ENCODE measurements at places on chromosomes 13 and 19.
A peak's percentile ranks its signal among the peaks of the same experiment; 100 is the strongest.

- no peak for DNase-seq
- peaks cover 9% of the 10 kb centered on the region for H3K27me3 ChIP-seq
- H3K4me3 ChIP-seq = no peak overlapping the region
Measured at GRCh38 chr19:48799358-48800300, 11.2 kb downstream of the BCAT2 start.

- DNase-seq = no peak
- H3K36me3 ChIP-seq = no peaks in the 10 kb centered on the region
- no peaks in the 10 kb centered on the region for H3K4me1 ChIP-seq
- no peak overlapping the region for H3K4me3 ChIP-seq
- no peak overlapping the region for H3K27ac ChIP-seq
- H3K27me3 ChIP-seq = peaks cover 3% of the 10 kb centered on the region
Measured at GRCh38 chr19:44580366-44580895, 32.9 kb upstream of the IGSF23 start.

GRCh38 chr13:70668983-70669382, 560.7 kb upstream of the KLHL1 start:
- no peaks in the 10 kb centered on the region for H3K36me3 ChIP-seq
- H3K4me1 ChIP-seq = peaks cover 8% of the 10 kb centered on the region
- no peaks in the 10 kb centered on the region for H3K27me3 ChIP-seq
- no peak for DNase-seq

DNA sequence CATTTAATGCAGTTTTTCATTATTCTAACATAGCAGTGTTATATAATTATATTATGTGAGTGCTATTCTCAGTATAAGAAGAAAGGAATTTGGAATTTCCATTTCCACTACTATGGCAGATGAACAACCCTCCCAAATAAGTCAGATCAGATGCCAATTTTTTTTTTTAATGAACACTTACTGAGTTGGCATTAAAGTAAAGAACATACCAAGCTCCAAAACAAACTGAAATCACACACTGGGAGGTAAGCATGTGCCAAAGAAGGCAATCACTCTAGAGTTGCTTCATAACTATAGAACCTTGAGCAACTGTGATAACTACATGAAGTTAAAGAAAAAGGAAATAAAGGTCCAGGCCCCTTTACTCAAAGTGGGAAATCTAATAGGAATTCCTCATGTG, 90.3 kb downstream of the RNF17 start:
- no peak for DNase-seq
- H3K27me3 ChIP-seq = peaks cover 5% of the 10 kb centered on the region
- H3K27ac ChIP-seq = no peak overlapping the region
- no peaks in the 10 kb centered on the region for H3K36me3 ChIP-seq
- H3K4me3 ChIP-seq = no peak overlapping the region

- no peak for DNase-seq
- no peaks in the 10 kb centered on the region for H3K36me3 ChIP-seq
- H3K4me1 ChIP-seq = peaks cover 8% of the 10 kb centered on the region
- peak overlapping the region; percentile 100 for H3K4me3 ChIP-seq
Measured at GRCh38 chr13:39656325-39656677, 839 bp downstream of the COG6 start.

GRCh38 chr19:16026131-16026530, 50.2 kb upstream of the TPM4 start:
- no peak overlapping the region for H3K4me3 ChIP-seq
- no peaks in the 10 kb centered on the region for H3K36me3 ChIP-seq
- peaks cover 7% of the 10 kb centered on the region for H3K27me3 ChIP-seq
- no peaks in the 10 kb centered on the region for H3K4me1 ChIP-seq

GRCh38 chr19:28556371-28556770, 656.6 kb downstream of the UQCRFS1 start:
- H3K27me3 ChIP-seq = peaks cover 2% of the 10 kb centered on the region
- no peak overlapping the region for H3K27ac ChIP-seq
- no peaks in the 10 kb centered on the region for H3K4me1 ChIP-seq
- H3K36me3 ChIP-seq = no peaks in the 10 kb centered on the region
- no peak overlapping the region for H3K4me3 ChIP-seq

DNA sequence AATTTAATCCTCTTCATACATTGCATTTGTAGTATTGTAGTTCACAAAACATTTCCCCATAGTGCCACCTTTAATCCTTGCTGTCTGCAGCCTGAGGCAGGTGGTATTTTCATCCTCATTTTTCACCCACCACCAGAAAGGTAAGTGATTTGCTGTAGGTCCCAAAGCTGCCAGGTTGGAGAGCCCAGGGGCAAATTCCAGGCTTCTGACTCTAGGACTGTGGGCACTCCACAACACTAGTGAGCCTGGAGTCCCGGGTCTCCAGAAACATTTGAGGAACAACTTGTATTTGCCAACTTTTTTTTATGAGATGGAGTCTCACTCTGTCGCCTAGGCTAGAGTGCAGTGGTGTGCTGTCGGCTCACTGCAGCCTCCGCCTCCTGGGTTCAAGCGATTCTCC, 6.2 kb downstream of the ILF3 start:
- H3K36me3 ChIP-seq = peaks cover 16% of the 10 kb centered on the region
- H3K4me3 ChIP-seq = no peak overlapping the region
- H3K4me1 ChIP-seq = peaks cover 24% of the 10 kb centered on the region
- peaks cover 7% of the 10 kb centered on the region for H3K27me3 ChIP-seq
- DNase-seq = no peak

GRCh38 chr13:30346789-30347167, 39.4 kb upstream of the KATNAL1 start:
- H3K27me3 ChIP-seq = peaks cover under 1% of the 10 kb centered on the region
- peaks cover under 1% of the 10 kb centered on the region for H3K36me3 ChIP-seq
- H3K27ac ChIP-seq = no peak overlapping the region

DNA sequence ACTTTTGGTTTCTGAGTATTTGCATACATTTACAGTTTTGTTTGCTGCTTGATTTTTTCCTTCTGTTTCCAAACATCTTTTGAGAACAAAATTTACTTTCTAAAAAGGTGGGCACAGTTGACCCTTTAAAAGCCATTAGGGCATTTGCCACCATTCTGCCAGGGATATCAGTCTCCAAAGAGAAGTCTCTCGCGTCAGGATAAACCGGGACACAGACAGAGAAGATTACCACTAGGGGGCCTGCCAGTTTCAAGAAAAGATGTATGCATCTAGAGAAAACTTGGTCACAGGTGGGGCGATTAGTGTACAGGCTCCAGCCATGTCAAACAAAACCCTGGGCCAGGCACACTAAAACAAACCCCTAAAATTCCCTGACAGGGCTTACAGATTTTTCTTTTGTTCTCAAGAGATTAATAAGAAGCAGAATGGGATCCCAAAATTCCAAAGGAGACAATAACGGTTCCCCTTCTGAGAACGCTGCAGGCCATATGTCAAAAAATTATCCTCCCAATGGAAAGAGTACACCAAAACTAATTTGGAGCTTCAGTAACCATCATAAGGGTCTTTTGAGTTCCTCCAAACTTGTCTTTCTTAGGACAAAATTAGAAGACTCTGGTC, 10.7 kb upstream of the PABPC3 start:
- no peaks in the 10 kb centered on the region for H3K4me1 ChIP-seq
- H3K4me3 ChIP-seq = no peak overlapping the region
- H3K27ac ChIP-seq = no peak overlapping the region
- no peaks in the 10 kb centered on the region for H3K36me3 ChIP-seq

GRCh38 chr13:110574161-110574560, 12.6 kb upstream of the RAB20 start:
- DNase-seq = no peak
- peaks cover 4% of the 10 kb centered on the region for H3K27me3 ChIP-seq
- H3K4me3 ChIP-seq = no peak overlapping the region
- H3K4me1 ChIP-seq = no peaks in the 10 kb centered on the region

GRCh38 chr13:45238945-45239795, 38.3 kb upstream of the KCTD4 start:
- no peak overlapping the region for H3K4me3 ChIP-seq
- no peaks in the 10 kb centered on the region for H3K36me3 ChIP-seq
- H3K27ac ChIP-seq = no peak overlapping the region
- no peak for DNase-seq

- no peaks in the 10 kb centered on the region for H3K27me3 ChIP-seq
- H3K4me1 ChIP-seq = peaks cover 6% of the 10 kb centered on the region
- no peaks in the 10 kb centered on the region for H3K36me3 ChIP-seq
- H3K4me3 ChIP-seq = no peak overlapping the region
Measured at GRCh38 chr13:85332615-85333014, 466.6 kb downstream of the SLITRK6 start.

DNA sequence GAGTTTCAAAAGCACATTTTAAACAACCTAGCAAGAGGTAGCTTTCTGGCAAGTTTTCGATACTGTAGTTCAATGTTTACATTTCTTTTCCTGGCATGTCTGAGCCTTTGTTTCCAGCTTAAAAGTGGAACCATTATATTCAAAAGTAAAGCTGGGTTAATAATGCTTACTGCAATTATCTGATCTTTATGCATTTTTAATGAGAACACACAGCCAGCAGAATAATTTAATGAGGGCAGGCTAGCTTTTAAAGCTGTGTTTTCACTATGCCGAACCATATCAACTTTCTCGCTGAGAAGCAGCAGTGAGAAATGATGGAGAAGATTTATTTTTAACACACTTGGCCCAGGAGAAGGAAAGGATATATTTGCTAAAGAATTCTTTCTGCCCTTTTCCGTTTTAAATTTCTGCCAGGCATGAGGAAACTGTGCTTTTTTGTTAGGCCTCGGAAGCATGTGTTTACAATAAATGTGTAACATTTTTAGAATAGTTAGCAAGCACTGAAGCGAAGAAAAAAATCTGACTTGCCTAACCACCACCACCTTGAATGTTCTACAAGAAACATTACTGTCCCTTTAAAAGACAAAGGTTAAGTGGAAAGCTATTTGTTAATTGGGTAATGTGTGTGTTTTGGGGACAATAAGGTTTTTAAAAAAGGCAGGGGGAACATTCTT, 1.0 kb downstream of the MBNL2 start:
- peak overlapping the region; percentile 98 for H3K4me3 ChIP-seq
- no peak for DNase-seq
- H3K4me1 ChIP-seq = peaks cover 48% of the 10 kb centered on the region

GRCh38 chr13:55497486-55497885, 1643.2 kb upstream of the PRR20A start:
- H3K27me3 ChIP-seq = peaks cover 2% of the 10 kb centered on the region
- no peaks in the 10 kb centered on the region for H3K4me1 ChIP-seq
- no peaks in the 10 kb centered on the region for H3K36me3 ChIP-seq
- no peak for DNase-seq
- no peak overlapping the region for H3K27ac ChIP-seq

GRCh38 chr13:80510686-80511085, 169.8 kb upstream of the SPRY2 start:
- DNase-seq = no peak
- H3K4me3 ChIP-seq = no peak overlapping the region
- no peak overlapping the region for H3K27ac ChIP-seq
- H3K27me3 ChIP-seq = no peaks in the 10 kb centered on the region
- no peaks in the 10 kb centered on the region for H3K36me3 ChIP-seq

GRCh38 chr19:4378886-4379285, 21.5 kb downstream of the SH3GL1 start:
- H3K27me3 ChIP-seq = peaks cover 12% of the 10 kb centered on the region
- H3K27ac ChIP-seq = peak overlapping the region; percentile 48
- no peak for DNase-seq
- peak overlapping the region; percentile 76 for H3K4me3 ChIP-seq
- peaks cover 12% of the 10 kb centered on the region for H3K36me3 ChIP-seq
- peaks cover 33% of the 10 kb centered on the region for H3K4me1 ChIP-seq

GRCh38 chr13:29582171-29582570, 13.3 kb downstream of the SLC7A1 start:
- H3K4me3 ChIP-seq = no peak overlapping the region
- no peaks in the 10 kb centered on the region for H3K36me3 ChIP-seq
- no peak overlapping the region for H3K27ac ChIP-seq
- peaks cover 4% of the 10 kb centered on the region for H3K27me3 ChIP-seq
- peaks cover 34% of the 10 kb centered on the region for H3K4me1 ChIP-seq

DNA sequence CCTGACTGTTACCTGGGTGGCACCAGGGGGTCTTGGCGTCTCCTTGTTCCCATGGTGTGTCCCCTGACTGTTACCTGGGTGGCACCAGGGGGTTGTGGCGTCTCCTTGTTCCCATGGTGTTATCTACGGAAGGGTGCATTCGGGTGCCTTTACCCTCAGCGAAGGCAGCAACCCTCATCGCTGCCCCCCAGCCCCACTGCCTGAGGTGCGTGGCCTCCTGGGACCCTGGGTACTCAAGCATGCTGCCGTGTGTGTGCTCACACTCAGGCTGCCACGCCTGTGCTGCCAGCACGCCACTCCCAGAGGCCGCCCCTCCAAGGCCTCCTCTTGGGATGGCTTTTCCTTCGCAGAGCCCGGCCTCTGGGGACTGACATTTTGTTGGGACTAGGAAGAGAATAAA, 25.1 kb downstream of the TFDP1 start:
- H3K4me3 ChIP-seq = no peak overlapping the region
- DNase-seq = no peak

- H3K4me1 ChIP-seq = no peaks in the 10 kb centered on the region
- H3K27ac ChIP-seq = no peak overlapping the region
- H3K36me3 ChIP-seq = no peaks in the 10 kb centered on the region
- DNase-seq = no peak
- H3K27me3 ChIP-seq = no peaks in the 10 kb centered on the region
- no peak overlapping the region for H3K4me3 ChIP-seq
Measured at GRCh38 chr13:76703621-76704288, 182.4 kb downstream of the KCTD12 start.

DNA sequence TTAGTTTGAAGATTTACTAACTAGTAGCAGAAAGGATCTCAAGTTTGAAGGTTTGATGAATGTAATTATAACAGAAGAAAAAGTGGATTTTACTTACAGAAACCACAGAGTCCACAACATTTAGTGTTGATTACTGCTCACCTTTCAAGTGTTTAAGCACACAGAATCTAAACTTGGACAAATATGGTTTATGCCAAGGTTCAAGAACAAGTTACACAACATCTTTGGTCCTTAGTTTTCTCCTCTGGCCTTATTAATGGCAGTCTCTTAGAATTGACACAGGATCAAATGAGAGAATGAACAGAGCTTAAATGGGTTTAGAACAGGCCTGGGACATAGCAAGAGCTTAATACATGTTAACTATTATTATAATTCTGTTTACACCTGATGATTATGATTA, 133.0 kb downstream of the RBM26 start:
- H3K36me3 ChIP-seq = peaks cover 15% of the 10 kb centered on the region
- no peaks in the 10 kb centered on the region for H3K27me3 ChIP-seq
- no peak for DNase-seq

DNA sequence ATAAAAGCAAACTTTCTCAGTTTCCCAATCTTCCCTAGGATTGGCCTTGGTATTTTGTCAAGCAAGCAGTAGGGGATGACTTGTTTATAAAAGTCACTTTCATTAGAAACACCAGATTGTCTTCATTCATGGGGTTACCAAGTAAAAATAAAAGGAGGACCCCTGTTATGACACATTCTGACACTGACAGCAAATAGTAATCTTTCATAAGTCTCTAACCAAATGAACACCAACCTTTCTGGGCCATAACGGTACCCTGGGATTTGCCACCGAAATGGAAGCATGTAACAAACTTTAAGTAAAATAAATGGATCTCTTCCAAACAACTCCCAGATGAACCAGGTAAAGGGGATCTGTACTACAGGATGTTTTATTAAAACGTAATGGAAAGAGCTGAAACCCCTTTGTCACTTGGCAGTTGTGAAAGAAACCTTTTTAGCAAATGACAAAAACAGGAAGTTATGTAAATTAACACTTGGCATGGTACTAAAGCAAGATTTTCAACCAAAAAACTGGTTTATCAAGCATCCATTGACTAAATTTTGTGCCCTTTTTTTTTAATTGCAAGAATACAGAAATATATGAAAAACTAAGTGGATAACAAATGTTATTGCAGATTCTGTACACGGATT, 335.6 kb downstream of the RBM26 start:
- no peak overlapping the region for H3K27ac ChIP-seq
- no peak overlapping the region for H3K4me3 ChIP-seq
- H3K27me3 ChIP-seq = no peaks in the 10 kb centered on the region
- no peaks in the 10 kb centered on the region for H3K4me1 ChIP-seq

- H3K4me3 ChIP-seq = no peak overlapping the region
- H3K4me1 ChIP-seq = peaks cover 3% of the 10 kb centered on the region
- no peaks in the 10 kb centered on the region for H3K36me3 ChIP-seq
- no peak for DNase-seq
- peaks cover 3% of the 10 kb centered on the region for H3K27me3 ChIP-seq
Measured at GRCh38 chr13:24709186-24709913, 29.1 kb downstream of the ATP12A start.
